AG09309 (cell line): ENCODE measurements at places on chromosomes 3 and 15.

DNA sequence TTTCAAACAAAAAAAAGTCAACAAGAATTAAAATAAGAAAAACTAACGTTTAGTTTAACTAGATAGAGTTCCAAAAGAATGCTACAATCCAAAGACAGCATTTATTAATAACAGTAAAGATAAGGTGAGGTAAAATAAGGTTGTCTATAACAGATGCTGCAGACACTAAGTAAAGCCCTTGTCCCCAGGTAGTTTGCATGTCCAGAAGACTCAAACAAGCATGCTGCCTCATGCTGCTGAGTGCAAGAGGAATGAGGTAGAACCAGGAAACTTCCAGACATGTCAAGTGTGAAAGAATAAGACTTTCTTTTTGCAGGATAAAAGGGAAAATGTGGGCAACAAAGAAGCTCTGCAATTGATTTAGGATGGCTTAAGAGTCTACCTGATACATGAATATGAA is 439.2 kb downstream of the PLOD2 start:
- DNase-seq, result no peak

DNA sequence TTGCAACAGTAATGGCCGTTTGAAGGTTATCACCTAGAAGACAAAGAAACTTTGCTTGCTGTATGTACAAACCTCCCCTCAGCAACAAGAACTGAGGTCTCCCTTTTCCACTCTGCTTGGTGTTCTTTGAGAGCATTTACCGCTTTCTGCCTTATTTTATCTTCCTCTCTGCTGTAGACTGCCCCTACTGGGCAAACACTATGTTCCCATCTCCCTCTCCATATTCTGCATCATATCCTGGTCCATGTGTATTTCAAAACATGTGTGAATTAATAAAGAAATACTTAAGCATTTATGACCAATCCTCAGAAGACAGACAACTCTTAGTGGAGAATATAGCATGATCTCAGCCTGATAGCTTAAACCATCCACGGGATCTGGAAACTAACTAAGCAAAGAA is 64.4 kb downstream of the ATP13A5 start:
- no peak for DNase-seq

DNA sequence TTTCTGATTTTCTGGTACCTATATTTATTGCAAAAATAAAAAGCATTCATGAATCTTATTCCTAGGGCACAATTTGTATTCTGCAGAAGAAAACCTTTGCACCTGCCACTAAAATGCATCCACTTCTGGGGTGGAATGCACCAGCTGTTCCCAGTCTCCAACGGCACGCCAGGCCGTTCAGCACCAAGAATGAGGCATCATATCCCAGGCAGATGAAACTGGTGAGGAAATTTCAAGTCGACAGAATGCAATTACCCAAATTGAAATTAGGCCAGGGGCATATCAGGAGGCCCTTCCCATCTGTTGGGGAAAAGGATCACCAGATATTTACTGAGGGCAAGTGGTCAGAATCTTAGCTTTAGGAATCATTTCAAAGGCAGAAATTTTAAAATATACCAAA is 13.6 kb upstream of the RBMS3 start:
- no peak for DNase-seq

DNA sequence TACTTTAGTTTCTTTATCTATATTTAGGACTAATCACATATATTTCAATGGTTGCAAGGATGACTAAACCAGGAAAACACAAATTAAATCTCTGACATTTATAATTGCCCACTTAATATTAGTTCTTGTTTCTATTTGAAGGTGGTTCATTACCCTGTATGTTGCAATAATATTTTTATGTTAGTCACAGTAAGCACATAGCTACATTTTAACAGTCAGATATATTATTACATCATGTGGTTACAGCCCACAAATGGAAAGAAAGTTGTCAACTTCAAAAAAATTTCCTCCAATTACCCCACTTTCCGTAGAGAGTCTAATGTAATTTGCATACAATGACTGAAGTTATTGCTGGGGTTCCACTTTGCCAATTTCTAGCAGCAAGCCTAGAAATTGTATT is 114.6 kb downstream of the TUSC7 start:
- DNase-seq, result no peak

- no peak for DNase-seq
Observed at GRCh38 chr3:186643493-186643892, 3.3 kb downstream of the FETUB start.

DNA sequence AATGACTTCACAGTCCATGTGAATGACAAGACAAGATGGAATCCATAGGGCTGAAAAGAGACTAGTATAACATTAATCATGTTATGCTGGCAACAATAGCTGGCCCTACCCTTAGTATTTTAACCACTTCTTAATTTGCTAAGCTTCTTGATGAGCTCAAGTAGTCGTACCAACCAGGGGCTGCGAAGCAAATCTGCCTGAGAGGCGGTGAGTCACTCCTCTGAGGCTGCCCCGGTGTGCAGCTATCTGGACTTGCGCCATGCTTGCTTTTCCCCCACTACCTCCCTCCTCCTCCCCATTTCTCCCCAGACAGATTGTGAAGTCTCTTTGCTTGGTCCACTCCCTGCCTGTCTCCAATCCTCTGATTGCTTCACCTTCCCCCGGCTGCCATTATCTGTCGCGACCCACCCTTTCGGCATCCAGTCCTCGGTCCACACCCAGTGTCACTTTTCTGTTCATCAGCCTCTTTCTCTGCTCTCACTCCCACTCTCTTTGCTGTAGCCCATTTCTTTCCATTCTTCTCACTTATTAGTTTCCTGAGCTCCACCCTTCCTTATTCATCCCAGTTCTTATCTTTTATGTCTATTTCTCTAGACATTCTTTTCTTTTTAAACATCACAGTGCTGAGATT is 42.7 kb downstream of the DUT start:
- peak; percentile 70 for DNase-seq

DNA sequence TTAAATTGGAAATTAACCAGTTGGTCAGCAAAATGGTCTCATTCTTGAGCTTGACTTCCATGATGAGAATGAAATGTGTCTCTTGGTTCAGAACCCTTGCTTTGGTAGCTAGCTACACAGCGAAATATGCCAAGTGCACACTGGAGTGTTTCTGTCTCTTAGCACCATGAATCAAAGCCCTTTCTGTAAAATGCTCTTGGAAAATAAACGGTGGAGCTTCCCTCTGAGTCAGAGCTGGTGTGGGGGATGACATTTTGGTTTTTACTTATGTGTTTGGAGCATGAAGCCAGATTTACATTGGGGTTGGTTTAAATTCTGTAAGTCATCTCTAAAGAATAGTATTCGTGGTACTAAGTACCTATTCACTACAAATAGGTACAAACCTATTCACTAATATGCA is 85.1 kb upstream of the NANOGP8 start:
- no peak for DNase-seq

- DNase-seq, result no peak
Observed at GRCh38 chr15:70098461-70099166, 897 bp upstream of the TLE3 start.

DNA sequence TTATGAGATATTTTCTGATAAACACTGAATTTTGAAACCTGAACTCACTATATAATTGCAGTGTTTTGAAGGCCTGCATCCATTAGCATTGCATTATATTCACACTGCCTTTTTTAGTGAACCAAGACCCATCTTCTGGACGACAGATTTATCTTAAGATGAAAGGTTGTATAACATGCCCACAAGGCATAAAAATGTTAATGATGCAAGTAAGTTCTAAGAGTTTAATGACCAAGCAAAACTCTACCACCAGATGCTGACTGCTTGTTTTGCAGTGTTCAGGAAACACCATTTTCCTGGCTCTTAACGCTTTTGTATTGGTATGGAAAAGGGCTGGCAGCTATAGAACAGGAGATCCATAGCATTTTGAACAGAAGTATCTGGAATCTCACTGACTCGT is 46.1 kb downstream of the USP50 start:
- DNase-seq, result no peak

- DNase-seq, result no peak
Observed at GRCh38 chr3:122356402-122356801, 26.6 kb downstream of the MIX23 start.

GRCh38 chr15:56739964-56740640 is 6.8 kb upstream of the ZNF280D start:
- no peak for DNase-seq

- no peak for DNase-seq
Observed at GRCh38 chr3:111589303-111590142, 5.6 kb downstream of the ZBED2 start.

DNA sequence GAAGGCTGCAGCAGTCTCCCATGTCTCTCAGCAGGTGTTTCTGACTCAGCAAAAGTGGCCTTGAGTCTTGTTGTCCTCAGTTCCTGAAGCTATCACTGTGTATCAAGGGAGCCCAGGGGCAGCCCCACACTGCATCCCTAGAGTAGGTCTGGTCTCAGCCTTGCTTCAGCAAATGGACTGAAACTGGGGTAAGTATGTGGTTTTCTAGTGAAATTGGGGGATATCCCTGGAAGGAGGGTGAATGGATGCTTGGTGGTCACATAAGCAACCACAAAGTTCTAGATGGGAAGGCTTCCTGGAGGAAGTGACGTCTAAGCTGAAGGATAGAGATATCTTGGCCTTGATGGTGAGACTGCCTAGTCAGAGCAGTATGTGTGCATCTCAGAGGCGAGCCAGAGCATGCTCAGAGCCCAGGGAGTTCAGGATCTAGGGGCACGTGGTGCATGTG is 38.4 kb downstream of the TMEM158 start:
- no peak for DNase-seq
